Central memory CD8-positive, alpha-beta T cell (primary cell): ENCODE measurements at places on chromosomes 2 and 18.

- no peak overlapping the region for H3K4me3 ChIP-seq
- H3K27me3 ChIP-seq, result peaks cover 15% of the 10 kb centered on the region
- no peaks in the 10 kb centered on the region for H3K4me1 ChIP-seq
- DNase-seq, result no peak
- no peak overlapping the region for H3K27ac ChIP-seq
Observed at GRCh38 chr2:120318626-120319025, 27.3 kb upstream of the INHBB start.

- peaks cover 18% of the 10 kb centered on the region for H3K36me3 ChIP-seq
- H3K4me3 ChIP-seq, result no peak overlapping the region
- no peak overlapping the region for H3K27ac ChIP-seq
- H3K4me1 ChIP-seq, result peaks cover 20% of the 10 kb centered on the region
- no peaks in the 10 kb centered on the region for H3K27me3 ChIP-seq
Observed at GRCh38 chr2:9558948-9559381, 3.3 kb upstream of the ADAM17 start.

DNA sequence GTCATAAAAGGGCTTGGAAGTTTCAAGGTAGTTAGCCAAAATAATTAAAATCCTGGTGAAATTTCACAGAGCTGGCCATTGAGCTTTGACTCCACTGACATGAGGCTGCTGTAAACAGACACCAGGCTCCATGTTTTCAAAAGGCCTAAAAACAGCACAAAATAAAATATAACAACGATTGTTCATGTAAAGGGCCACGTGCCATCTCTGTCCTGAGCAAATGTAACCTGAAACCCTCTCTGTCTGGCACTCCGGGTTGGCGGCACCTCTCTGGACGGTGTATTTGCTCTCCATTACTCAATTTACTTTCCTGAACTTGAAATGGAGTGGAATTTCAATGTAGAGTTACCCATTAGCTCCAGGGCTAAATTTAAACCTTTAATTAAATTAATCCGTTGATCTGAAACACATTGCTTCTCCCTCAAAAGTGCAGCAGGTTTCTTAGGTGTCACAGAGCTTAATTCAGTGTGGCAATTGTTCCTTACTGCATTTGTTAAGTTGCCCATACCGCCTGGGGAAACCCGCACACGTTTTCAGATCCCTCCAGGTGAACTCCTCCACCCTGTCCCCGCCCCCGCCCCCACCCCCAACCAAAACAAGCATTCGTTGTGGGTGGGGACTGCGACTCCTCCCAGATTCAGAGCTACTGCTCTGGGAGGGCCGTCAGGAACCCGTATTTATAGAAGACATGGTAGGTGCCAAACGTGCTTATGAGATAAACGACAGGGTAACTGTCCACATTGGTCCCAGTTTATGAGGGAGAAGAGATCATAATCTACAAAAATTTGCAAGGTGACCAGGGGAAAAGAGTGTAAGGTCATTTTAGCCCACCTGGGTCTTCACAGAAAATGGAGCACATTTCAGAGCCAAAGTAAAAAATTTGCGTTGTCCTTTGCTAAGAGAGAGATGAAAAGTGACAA is 1.2 kb upstream of the CABLES1 start:
- H3K4me3 ChIP-seq, result peak overlapping the region; percentile 77
- H3K27me3 ChIP-seq, result peaks cover 50% of the 10 kb centered on the region
- DNase-seq, result no peak
- no peak overlapping the region for H3K27ac ChIP-seq

GRCh38 chr2:218745559-218746469 is 35.2 kb downstream of the TTLL4 start:
- H3K27me3 ChIP-seq, result no peaks in the 10 kb centered on the region
- H3K36me3 ChIP-seq, result peaks cover 23% of the 10 kb centered on the region
- no peak for DNase-seq
- H3K4me3 ChIP-seq, result no peak overlapping the region
- H3K4me1 ChIP-seq, result no peaks in the 10 kb centered on the region
- H3K27ac ChIP-seq, result no peak overlapping the region
